Uterine smooth muscle cell (primary cell): ENCODE measurements at places on chromosomes 1 and 21. TPM values are rescaled to one million over a fixed set of nuclear protein-coding genes. Genes with fewer than 3 reads are reported as not detected.

LRRC71 gene
- not detected in 2 replicates for total RNA-seq

OR2T5 gene
- total RNA-seq = not detected in 2 replicates

PYCR2 gene
- 38.3 and 51.4 TPM in 2 replicates for total RNA-seq

DNAI4 gene
- 3.3 and 7.2 TPM in 2 replicates for total RNA-seq

TRIM17 gene
- 0.25 and 0.33 TPM in 2 replicates for total RNA-seq
